ENCODE measurements at places on chromosomes 12 and 14. TPM values are rescaled to one million over a fixed set of nuclear protein-coding genes. Genes with fewer than 3 reads are reported as not detected.

GRCh38 chr12:130433834-130434233 is 96.1 kb downstream of the PIWIL1 start:
- no peak for DNase-seq

DNA sequence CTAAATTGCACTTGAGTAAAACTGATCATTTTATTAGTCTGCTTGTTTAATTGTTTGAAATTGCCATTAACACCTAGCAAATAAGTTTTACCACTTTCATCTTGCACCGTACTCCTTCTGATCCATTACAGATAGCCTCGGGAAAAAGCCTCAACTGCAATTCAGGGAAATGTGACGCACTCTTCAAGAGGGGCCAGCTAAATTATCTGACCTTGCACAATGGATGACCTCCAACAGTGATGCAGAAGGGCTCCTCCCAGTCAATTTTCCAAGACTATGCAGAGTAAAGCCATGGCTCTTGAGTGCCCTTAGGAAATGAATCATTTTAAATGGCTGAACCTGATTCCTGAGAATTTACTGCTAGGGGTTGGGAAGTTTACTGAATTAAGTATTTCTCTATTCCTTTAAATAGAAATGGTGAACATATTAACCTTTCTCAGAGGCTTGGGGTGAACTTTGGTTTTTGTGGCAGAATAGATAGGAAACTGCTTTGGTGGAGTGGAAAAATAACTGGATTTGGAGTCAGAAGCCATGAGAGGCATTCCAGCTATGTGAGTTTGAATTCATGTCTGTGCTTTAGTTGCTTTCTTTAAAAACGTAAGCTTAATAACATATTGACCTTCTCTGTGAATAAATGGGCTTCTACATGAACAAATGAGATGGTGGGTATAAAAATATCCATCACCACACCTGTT is 64.8 kb upstream of the OVCH1 start:
- peak; percentile 37 for DNase-seq

- no peak for DNase-seq
Measured at GRCh38 chr14:74444866-74445265, 18.9 kb upstream of the SYNDIG1L start.

DNA sequence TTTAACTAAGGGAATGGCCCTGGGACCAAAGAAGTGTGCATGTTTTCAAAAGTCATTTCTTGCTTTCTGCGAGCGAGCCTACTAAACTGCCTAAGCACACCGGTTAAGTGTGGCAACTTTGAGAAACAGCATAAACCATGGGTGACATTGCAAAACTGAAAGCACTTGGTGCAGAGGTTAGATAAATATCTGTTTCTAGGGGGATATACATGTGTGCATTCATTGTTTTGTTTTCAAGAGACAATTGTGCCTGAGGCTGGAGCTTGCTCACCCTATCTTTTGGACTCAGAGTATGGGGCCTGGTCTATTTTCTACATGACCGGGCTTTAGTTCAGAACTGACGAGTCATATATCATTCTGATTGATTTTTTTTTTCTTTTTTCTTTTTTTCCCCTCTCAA is 923.4 kb downstream of the NRXN3 start:
- no peak for DNase-seq

LTBP2 gene
- total RNA-seq = 1.3 TPM

DNA sequence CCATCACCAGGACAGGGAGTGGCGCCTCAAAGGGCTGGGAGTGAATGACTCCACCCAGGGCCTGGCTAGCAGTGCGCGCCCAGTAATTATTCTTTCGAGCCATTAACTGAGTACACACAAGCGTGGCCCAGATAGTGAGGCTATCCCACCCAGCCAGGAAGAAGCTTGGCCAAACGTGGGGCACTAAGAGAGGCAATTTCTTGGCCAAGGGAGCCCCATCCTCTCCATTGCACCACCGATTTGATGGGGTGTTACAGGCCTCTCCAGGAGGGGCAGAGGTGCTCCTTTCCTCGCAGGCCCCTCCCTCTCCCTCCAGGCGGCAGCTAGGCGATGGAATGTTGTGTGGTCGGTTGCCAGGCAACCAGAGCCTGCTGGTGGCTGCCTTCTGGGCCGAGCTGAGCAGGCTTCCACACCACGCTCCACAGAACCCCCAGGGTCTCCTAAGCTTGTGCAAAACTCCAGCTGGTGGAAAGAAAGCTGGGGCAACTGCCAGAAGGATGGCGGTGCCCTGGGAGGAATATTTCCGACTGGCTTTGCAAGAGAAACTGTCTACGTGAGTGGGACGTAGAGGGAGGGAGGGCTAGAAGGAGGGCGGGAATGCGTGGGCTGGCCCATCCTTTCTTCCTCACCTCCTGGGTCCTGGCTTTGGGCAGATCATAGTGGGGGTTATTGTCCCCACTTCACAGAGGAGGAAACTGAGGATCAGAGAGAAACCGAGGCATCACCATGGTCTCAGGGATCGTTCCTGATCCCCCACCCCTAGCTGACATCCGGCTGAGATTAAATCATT is at the start of gene CFAP73:
Gene CFAP73 (plus strand): TSS at position 364 of the 790 bp plus-strand sequence. CDS start 134 bp downstream, at position 498.
- peak; percentile 71 for DNase-seq

DNA sequence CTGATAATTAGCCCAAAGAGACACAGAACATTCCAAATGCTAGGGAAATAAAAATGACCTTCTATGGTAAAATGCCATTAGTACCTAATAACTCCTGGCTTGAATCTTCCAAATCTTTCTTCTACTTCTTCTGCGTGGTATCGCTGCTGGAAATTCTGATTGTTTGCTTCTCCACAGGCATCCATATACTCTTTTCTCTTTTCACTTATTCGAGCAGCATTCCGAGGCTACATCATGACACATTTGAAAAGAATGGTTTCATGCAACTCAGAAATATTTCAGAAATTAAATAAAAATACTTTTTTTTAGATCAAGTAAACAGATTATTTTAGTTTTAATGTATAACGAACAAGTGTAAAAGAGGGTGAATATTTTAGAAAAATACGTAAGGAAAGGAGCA is 18.9 kb downstream of the ZCCHC8 start:
- DNase-seq = no peak

LTBR gene
- total RNA-seq = 106 TPM

KRT86 gene
- 0.37 TPM for total RNA-seq

Data from SJSA1 (cell line).